Natural killer cell (primary cell): ENCODE measurements at places on chromosomes 12 and 14.

GRCh38 chr14:106831322-106831720 is 1304.9 kb downstream of the TMEM121 start:
- H3K27me3 ChIP-seq = no peaks in the 10 kb centered on the region
- H3K4me1 ChIP-seq = no peaks in the 10 kb centered on the region
- no peak overlapping the region for H3K4me3 ChIP-seq
- H3K27ac ChIP-seq = no peak overlapping the region

DNA sequence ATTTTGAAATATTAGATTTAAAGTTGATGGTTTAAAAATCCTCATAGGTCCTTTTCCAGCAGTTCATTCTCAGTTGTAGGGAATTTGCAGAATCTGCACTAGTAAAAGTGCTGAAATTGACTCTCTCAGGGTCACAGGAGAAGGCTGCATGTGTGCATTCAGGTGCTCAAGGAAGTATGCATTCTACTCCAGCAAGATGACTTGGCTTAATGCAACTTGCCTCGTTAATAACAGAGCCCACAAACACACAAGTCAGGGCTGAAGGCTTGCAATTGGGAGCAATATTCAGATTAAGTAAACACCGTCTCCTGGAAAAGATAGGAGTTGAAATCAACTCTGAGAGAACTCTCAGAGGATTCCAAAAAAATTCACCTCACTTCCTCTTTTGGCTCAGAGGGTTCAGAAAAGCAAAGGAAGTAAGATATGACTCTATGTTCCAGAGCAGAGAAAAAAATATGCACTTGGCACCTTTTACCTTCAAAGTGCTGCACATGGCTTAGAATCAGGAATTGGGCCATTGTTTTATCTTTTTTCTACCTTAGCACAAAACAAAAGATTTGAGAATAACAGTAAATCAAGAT is 406.3 kb upstream of the DCN start:
- H3K36me3 ChIP-seq = no peaks in the 10 kb centered on the region
- no peaks in the 10 kb centered on the region for H3K27me3 ChIP-seq
- H3K4me3 ChIP-seq = no peak overlapping the region
- DNase-seq = no peak

- H3K4me3 ChIP-seq = no peak overlapping the region
- no peaks in the 10 kb centered on the region for H3K36me3 ChIP-seq
- H3K4me1 ChIP-seq = no peaks in the 10 kb centered on the region
- DNase-seq = no peak
- no peak overlapping the region for H3K27ac ChIP-seq
These were observed 16.0 kb downstream of the AMDHD1 start for GRCh38 chr12:95959107-95959506.

GRCh38 chr14:54649056-54649455 is 82.1 kb downstream of the SAMD4A start:
- no peak overlapping the region for H3K4me3 ChIP-seq
- no peak overlapping the region for H3K27ac ChIP-seq
- no peaks in the 10 kb centered on the region for H3K4me1 ChIP-seq
- peaks cover 10% of the 10 kb centered on the region for H3K27me3 ChIP-seq

DNA sequence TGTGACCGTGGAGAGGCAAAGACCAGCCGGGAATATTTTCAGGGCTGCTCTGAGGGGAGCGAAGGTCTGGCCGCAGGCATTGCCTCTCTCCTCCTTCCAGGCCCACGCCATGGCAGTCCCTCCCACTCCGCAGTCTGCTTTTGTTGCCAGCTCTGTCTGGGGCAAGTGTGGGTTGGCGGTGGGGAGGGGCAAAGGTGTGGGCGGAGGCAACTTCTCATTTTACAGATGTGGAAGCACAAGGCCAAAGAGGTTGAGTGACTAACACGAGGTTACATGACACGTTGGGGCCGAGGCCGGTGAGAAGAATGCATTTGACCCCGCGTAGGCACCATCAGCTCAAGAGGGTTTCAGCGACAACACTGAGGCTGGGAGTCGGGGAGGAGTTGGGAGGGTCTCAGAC is 6.1 kb upstream of the FAIM2 start:
- H3K27me3 ChIP-seq = no peaks in the 10 kb centered on the region
- H3K36me3 ChIP-seq = no peaks in the 10 kb centered on the region
- no peak overlapping the region for H3K27ac ChIP-seq
- H3K4me3 ChIP-seq = no peak overlapping the region

GRCh38 chr12:111055181-111055880 is 135.0 kb upstream of the MYL2 start:
- H3K4me1 ChIP-seq = peaks cover 28% of the 10 kb centered on the region
- peak overlapping the region; percentile 83 for H3K27ac ChIP-seq
- no peaks in the 10 kb centered on the region for H3K27me3 ChIP-seq
- no peak overlapping the region for H3K4me3 ChIP-seq

DNA sequence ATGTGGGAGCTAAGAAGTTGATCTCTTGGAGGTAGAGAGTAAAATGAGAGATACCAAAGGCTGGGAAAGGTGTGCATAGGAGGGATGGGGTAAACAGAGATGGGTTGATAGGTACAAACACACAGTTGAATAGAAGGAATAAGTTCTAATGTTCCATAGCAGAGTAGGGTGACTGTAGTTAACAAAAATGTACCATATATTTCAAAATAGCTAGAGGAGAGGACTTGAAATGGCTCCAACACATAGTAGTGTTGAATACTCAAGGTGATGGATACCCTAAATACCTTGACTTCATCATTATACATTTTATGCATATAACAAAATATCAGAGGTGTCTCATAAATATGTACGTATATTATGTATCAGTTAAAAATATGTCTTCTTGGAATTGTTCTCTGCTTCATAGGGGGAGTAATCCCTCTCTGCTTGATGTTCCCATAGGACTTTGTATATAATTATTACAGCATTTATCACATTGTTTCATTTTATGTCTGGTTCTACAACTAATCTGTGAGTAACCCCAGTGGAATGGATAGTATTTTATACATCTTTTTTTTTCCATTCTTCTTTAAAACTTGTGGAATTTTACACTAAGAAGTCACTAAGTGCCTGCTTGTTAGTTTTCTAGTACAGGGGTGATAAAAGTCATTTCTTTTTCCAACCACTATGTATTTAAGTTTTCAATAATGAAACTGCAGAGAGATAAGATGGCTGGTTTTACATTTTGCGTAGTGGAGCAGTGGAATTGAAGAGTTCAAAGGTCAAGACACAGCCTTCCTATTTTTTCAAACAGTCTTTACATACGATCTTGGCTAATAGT is 1940.0 kb upstream of the SEL1L start:
- H3K36me3 ChIP-seq = no peaks in the 10 kb centered on the region
- no peak overlapping the region for H3K4me3 ChIP-seq
- no peaks in the 10 kb centered on the region for H3K4me1 ChIP-seq
- no peaks in the 10 kb centered on the region for H3K27me3 ChIP-seq
- no peak for DNase-seq

DNA sequence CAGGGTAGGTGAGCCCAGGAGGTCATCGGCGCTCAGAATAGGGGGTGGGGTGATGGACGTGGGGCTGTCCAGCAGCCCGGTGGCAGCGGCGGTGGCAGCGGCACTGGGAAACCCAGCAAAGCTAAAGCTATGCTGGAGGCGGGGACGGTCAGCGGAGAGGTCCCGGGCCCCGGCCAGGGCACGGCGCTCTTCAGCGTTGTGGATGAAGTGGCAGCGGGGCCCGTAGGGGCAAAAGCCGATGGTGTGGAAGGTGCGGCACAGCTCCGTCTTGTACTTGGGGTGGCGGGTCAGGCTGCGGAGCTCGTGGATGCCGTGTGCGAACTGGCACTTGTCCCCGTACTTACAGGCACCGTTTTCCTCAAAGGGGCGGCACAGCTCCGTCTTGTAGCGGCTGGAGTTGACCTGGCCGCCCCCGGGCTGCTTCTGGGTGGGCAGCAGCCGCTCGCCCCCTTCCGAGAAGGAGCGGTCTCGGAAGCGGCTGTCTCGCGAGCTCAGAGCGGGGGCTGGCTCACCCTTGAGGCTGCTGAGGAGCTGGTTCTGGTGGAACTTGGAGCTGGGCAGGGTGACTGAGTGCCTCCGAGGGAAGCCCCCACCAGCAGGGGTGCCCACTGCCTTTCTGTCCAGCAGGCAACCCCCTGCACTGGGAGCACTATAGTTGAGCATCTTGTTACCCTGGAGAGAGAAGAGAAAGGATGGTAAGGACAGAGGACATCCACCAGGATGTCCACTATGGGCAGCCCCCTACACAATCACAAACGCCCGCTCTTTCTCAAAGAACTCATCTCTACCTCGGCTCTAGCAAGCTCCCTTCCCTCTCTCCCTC is 2.8 kb downstream of the ZFP36L1 start:
- peaks cover 36% of the 10 kb centered on the region for H3K36me3 ChIP-seq
- peak overlapping the region; percentile 49 for H3K27ac ChIP-seq
- peaks cover 60% of the 10 kb centered on the region for H3K4me1 ChIP-seq

- no peaks in the 10 kb centered on the region for H3K4me1 ChIP-seq
- no peak for DNase-seq
- H3K4me3 ChIP-seq = no peak overlapping the region
- H3K27me3 ChIP-seq = no peaks in the 10 kb centered on the region
- H3K36me3 ChIP-seq = no peaks in the 10 kb centered on the region
These were observed 189.9 kb upstream of the CNTN1 start for GRCh38 chr12:40502322-40502721.

- no peak overlapping the region for H3K27ac ChIP-seq
- no peaks in the 10 kb centered on the region for H3K36me3 ChIP-seq
- no peak for DNase-seq
- H3K4me1 ChIP-seq = peaks cover 44% of the 10 kb centered on the region
- H3K4me3 ChIP-seq = no peak overlapping the region
These were observed 14.6 kb upstream of the NUDT14 start for GRCh38 chr14:105195522-105196264.

GRCh38 chr12:71810921-71811320 is 28.6 kb upstream of the TBC1D15 start:
- no peaks in the 10 kb centered on the region for H3K4me1 ChIP-seq
- DNase-seq = no peak
- peaks cover 8% of the 10 kb centered on the region for H3K27me3 ChIP-seq
- no peak overlapping the region for H3K4me3 ChIP-seq
- H3K36me3 ChIP-seq = no peaks in the 10 kb centered on the region
- H3K27ac ChIP-seq = no peak overlapping the region

- H3K36me3 ChIP-seq = no peaks in the 10 kb centered on the region
- no peak for DNase-seq
- no peaks in the 10 kb centered on the region for H3K27me3 ChIP-seq
- H3K27ac ChIP-seq = no peak overlapping the region
- no peaks in the 10 kb centered on the region for H3K4me1 ChIP-seq
- no peak overlapping the region for H3K4me3 ChIP-seq
These were observed 9.5 kb downstream of the DCN start for GRCh38 chr12:91173124-91173523.

DNA sequence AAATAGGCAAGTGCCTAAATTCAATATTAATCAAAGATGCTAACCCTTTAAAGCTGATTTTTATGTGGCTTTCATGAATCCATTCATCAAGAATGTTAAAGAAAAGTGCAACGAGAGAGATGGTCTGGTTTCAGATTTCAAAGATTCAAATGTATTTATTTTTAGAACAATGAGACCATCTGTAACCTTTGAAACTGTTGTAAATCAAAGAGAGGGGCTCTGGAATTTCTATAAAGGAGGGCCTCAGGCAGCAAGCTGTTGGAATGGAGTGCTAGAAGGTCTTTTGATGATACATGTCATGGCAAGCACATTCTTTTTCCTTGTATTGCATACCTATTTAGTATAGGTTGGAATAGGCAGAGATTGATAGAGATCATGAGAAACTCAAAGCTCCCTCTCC is 433.0 kb downstream of the LRIG3 start:
- H3K27ac ChIP-seq = no peak overlapping the region
- no peaks in the 10 kb centered on the region for H3K27me3 ChIP-seq
- no peaks in the 10 kb centered on the region for H3K4me1 ChIP-seq
- no peak for DNase-seq

DNA sequence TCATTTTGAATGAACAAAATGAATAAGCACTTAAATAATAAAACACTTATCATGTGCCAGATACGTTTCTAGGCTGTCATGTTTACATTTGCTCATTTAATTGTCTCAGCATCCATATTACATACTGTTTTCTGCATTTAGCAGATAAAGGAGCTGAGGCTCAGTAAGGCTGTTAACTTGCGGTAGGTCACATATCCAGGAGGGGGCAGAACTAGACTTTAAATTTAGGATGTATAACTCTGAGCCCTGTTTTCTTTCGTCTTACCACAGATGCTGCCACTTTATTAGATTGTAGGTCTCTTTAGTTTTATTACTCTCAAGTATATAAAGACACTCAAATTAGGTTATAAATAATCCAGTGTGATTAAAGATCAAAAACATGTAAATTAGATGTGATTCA is 17.7 kb downstream of the IRAK4 start:
- H3K4me3 ChIP-seq = no peak overlapping the region
- H3K27me3 ChIP-seq = no peaks in the 10 kb centered on the region
- DNase-seq = peak; percentile 62
- H3K36me3 ChIP-seq = peaks cover 86% of the 10 kb centered on the region
- no peak overlapping the region for H3K27ac ChIP-seq
